Esophagus squamous epithelium (tissue), 5 donors: ENCODE measurements at places on chromosomes 7 and 10.

GRCh38 chr7:109955986-109956385 lies 1134.9 kb upstream of the LRRN3 start:
- DNase-seq = no peak

- no peak for DNase-seq
Observed at GRCh38 chr7:47537716-47538675, 43.9 kb downstream of the TNS3 start.

GRCh38 chr7:12549106-12549505 lies 21.4 kb upstream of the SCIN start:
- DNase-seq = no peak

DNA sequence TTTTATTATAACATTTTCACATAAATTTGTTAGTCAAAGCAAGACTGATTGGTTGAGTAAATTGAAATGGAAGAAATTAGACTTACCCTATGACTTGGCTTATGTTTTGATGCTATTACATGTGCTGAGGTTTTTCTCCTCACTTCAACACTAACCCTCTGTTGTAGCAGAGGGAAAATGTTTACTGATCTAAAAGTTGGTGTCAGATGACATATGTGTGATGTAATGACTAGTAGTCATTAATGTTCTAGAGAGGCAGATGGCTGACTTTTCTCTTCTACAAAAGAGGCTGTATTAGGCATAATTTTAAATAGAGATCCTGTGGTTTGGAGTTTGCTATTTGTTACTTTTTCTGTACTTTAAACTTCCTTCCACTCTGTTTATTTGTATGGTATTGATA lies 266.0 kb downstream of the BBS9 start:
- DNase-seq = no peak

GRCh38 chr7:115047958-115048720 lies 126.2 kb downstream of the MDFIC start:
- DNase-seq = no peak

GRCh38 chr10:15201589-15202300 lies 33.3 kb upstream of the NMT2 start:
- DNase-seq = no peak

GRCh38 chr7:141452911-141453310 lies 98.3 kb upstream of the AGK start:
- DNase-seq = no peak

DNA sequence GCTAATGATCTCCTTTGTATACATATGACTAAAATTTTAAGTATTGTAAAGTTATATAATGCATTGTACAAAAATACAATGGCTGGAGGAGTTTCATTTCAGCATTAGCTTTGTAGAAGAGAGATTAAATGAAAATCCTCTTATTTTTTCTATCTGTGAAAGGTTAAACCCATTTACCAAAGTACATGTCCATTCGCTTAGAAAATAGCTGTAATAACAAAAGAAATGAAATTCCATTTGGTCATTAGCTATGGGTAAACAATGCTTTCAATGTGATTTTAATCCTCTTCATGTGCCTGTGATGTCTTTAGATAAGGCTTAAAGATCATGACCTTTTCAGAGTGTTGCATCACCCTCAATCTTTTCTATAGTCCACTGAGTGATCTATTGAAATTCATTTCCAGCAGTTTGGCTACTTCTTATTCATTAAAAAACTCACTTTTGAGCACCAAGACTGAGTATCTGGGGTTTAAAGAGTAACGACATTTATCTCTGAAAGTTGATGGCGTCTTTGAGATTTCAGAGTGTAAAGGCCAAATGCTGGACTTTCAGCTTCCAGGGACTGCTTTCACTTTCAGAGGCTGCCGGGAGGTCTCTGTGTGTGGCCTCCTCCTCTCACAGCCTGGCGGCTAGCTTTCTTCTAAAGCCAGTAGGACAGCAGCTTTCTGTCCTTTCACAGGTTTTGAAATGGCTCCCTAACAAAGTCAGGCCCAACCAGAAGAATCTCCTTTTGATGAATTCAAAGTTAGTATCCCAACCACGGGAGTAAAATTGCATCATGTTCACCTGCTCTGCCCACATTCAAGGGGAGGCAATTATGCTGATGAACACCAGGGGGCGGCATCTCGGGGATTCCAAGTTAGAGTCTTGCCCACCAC lies 701.4 kb upstream of the COBL start:
- no peak for DNase-seq

GRCh38 chr7:99099499-99100077 lies 44.3 kb downstream of the SMURF1 start:
- DNase-seq = no peak

- no peak for DNase-seq
Observed at GRCh38 chr7:68417659-68418058, 1180.6 kb upstream of the AUTS2 start.
